ENCODE measurements at places on chromosomes 12 and 14.

DNA sequence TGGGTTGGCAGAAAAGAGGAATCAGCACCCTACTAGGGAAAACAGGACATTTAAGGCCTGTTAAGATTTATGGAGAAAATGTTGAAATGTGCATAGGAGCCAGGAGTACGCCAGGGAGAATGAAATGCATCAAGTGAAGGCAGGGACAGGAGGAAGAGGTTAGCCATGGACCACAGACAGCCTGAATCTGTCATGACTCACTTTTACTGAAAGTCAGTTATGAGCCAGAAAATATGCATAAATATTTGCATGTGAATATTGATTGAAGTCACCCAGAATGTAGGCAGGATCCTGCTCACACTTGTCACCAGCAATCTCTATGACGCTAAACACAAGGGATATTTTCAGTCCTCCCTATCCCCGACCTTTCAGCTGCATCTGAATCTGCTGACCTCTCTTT lies 25.1 kb upstream of the CDK17 start:
- DNase-seq = peak; percentile 98

- peak; percentile 89 for DNase-seq
Observed at GRCh38 chr12:2244013-2244861, 191.4 kb downstream of the CACNA1C start.

DNA sequence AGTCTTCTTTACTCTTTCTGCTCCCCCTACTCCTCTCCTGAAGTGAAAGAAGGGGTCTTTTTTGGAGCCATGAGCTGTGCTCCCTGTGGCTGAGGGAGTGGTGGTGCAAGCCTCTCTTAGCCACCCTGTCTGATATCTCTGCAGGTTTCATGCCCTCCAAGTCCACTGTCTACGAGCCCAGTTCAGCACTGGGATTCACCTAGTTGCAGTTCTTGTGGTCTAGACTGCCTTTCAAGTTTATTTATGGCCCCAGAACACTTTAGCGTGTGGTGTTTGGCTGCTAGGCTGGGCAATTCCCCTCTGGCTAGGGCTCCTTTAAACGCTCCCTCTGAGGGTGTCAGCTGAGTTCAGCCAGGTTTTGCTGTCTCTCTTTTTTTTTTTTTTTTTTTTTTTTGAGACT lies 908.6 kb downstream of the TRHDE start:
- no peak for DNase-seq

DNA sequence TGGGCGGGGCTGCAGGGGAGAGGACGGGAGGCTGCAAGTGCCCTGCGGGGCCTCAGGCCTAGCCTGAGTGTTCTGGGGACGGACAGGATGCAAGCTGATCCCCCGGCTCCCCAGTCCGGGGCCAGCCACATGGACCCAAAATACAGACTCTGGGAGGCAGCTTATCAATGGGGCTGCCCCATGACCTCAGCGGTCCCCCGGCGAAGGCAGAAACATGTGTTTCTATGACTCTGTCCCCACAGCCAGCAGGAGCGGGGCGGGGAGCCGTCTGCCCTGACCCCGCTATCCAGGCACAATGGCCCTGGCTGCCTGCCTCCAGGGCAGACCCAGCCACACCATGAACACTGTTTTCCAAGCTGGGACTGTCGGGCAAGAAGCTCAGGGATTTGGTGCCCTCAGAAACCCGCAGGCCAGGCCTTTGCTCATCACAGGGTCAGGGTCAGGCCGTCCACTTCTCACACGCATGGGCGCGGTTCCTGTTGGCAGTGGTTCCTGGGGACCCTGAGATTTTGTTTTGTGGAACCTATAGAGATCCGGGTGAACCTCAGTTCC lies 75.0 kb downstream of the RFLNA start:
- DNase-seq = no peak

DNA sequence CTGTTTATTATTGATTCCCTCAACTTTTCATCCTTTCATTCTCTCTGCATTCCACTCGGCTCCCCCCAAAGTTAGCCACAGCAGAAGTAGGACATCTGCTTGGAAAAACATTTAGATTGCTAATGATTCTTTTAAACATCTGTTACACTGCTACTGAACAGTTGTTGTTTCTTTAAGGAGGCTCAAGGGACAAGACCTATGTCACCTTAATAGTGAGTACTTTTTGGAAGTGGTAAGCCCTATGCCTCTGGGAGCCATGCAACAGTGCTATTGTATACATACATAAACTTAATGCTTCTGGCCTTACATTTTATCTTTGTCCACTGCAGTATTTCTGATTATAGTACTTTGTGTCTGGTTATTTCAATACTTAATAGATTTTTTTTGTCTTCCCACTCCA lies 628.2 kb upstream of the FOXG1 start:
- no peak for DNase-seq

- DNase-seq = peak; percentile 97
Observed at GRCh38 chr14:64628940-64629408, 75.2 kb upstream of the PLEKHG3 start.

DNA sequence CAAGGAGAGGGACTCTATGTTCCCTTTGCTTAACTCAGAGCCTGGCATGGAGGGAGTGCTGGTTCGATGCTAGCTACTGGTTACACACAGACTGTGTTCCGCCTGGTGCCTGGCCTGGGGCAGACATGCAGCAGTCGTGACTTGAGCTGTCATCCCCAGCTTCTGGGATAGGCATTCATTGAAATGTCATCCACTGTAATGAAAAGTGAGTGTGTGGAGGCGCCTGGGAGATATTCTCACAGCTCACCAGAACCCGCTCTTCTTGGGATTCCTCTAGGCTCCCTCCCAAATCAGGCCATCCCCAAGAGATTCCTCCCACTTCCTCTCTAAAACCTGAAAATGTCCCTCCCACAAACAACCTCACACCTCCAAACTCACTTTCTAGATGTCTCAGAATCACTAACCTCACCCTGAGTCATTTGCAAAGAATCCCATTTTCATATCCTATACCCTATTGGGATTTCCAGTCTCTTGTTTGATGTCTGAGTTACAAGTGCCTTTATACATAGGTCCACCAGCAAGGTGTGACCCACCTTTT lies 82.8 kb downstream of the CRACR2A start:
- DNase-seq = no peak

DNA sequence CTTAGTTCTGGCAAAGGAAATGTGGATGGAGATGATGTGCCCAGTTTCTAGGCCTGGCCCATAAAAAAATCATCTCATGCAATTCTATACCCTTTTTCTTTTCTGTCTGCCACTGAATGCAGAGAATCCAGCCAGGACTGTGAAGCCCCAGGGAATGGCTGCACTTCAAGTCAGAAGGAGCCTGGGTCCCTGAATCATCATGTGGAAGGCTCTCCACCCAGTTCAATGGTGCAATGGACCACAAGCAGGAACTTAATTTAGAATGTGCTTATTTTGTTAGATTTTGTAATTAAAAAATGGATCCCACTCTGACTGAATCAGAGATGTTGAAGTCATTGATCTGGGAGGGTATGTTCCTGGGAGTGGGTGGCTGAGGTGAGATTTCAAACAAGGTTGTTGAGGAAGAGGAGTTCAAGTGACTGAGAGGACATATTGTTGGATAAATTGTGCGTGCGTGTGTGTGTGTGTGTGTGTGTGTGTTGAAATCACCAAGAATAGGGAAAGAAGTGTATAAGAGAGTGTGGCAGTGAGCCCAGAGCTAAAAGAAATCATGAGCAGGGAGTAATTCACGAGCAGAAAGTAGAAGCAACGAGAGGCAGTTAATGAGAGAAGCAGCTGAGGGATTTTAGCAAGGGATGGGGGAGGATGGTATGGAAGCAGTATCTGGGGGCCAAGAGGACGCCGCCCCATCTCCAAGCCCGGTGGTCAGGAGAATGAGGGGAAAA lies 125.4 kb downstream of the TMX1 start:
- DNase-seq = no peak

DNA sequence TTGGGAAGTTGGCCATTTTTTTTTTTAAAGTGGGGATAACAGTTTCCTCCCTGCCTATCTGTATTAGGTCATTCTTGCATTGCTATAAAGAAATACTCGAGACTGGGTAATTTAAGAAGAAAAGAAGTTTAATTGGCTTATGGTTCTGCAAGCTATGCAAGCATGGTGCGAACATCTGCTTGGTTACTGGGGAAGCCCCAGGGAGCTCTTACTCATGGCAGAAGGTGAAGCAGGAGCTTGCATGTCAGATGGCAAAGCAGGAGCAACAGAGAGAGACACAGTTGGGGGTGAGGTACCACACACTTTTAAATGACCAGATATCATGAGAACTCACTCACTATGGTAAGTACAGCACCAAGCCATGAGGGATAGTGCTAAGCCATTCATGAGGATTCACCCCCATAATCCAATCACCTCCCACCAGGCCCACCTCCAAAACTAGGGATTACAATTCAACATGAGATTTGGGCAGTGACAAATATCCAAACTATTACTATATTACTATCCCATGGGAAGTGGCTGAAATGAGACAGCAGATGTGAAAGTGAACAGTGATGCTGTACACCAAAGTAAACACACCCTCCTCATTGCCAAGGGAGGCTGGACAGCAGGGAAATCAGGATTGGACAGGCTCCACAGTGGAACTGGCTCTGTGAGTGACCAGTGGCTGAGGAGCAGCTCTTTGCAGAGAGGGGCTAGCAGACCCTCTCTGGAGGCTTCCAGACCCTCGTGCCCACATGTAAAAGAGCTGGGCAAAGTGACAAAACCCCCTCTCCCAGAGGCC lies 40.5 kb downstream of the CRACR2A start:
- no peak for DNase-seq

DNA sequence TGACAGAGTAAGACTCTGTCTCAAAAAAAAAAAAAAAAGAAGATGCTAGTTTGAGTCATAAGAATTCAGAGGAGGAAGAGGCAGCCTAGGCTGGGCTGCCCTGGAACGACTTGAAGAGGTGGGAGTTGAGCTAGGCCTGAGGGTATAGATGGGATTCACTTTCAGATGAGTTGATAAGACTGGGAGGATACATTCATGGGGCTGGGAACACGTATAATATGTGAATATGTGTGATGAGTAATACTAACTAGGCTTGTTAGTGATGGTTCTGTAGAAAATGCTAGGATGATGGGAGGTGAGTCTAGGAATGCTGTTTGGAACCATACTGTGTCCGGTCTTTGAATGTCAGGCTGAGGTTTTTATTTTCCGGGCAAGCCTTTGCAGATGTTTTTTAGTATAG lies 9.0 kb downstream of the PLEKHA5 start:
- DNase-seq = no peak

GRCh38 chr12:105384916-105385535 lies 54.5 kb downstream of the C12orf75 start:
- DNase-seq = peak; percentile 88

- DNase-seq = no peak
Observed at GRCh38 chr12:106750524-106750923, 24.0 kb upstream of the RIC8B start.

DNA sequence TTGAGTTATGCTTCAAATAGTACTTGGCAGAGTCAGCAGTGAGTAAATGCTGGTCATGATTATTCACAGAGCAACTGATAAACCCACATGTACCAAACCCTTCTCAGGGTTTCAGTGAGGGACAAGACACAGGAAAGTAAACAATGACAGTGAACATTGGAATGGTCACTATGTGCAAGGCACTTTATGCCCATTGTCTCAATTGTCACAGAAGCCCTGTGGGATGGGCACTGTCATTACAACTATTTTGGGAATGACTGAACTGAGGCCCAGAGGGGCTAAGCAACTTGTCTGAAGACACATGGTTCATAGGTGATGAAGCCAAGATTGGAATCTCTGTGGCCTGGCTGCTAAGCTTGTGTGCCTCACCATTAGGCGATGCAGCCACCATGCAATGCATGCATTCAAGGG lies 238.5 kb downstream of the RBM19 start:
- DNase-seq = peak; percentile 74

DNA sequence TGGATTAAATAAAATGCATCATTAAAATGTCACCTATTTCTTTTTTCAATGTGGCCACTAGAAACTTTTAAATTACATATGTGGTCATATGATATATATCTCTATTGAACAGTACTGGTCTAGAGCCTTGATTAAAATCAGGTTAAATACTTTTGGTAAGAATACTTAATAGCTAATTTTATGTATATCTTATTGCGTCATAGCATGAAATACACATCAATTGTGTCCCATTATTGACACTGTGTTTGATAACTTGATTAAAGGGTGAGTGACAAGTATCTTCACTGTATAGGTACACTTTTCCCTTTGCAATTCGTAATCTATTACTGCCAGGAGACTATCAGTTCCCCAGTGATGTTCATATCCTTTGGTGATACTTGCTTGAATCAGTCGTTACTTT lies 4.4 kb upstream of the HELB start:
- no peak for DNase-seq

GRCh38 chr14:38973083-38973700 lies 129.8 kb downstream of the SEC23A start:
- DNase-seq = no peak

Measured in AG10803 (cell line).